SIG-M5 (cell line): ENCODE measurements at places on chromosomes 2 and 18.

DNA sequence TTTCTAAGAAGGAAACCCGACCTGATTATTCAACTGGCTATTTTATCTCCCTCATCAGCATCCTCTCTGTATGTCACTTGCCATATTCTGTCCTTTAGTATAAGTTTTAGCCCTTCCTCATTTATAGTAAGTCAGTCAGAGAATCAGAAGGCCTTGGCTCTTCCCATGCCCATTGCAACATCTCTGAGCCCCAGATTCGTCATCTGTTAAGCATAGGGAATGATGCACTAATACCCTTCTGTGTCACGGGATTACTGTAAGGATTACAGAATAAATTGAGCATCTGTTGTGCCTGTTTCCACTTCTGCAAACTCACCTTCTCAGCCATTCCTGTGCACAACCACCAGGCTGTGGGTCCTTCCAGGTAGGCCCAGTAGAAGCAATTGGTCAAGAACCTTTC is 258.1 kb upstream of the RAB12 start:
- DNase-seq, result no peak

DNA sequence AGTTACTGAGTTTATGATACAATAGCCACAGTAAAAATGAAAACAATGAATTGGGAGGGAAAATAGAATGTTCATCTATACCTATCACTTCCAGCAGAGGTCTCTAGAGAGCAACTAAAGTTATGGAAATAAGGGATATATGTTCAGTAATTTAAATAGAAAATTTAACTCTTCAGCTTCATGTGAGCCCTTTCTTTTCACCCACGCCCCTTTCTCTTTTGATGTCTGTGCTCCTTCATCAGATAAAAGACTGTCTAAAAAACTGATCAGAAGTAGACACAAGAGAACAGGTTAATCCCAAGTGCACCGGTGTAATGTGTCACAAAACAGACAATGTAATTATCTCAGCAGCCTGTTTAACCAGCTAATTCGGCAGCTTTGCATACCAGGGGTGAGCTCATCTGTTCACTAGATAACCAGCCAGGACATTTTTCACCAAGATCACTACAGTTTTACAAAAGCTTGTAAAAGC is 238.5 kb upstream of the ERBB4 start:
- no peak for DNase-seq

- DNase-seq, result no peak
Measured at GRCh38 chr2:198662905-198663304, 794.8 kb downstream of the SATB2 start.

- DNase-seq, result no peak
Measured at GRCh38 chr2:238305092-238305862, 15.0 kb upstream of the TRAF3IP1 start.

DNA sequence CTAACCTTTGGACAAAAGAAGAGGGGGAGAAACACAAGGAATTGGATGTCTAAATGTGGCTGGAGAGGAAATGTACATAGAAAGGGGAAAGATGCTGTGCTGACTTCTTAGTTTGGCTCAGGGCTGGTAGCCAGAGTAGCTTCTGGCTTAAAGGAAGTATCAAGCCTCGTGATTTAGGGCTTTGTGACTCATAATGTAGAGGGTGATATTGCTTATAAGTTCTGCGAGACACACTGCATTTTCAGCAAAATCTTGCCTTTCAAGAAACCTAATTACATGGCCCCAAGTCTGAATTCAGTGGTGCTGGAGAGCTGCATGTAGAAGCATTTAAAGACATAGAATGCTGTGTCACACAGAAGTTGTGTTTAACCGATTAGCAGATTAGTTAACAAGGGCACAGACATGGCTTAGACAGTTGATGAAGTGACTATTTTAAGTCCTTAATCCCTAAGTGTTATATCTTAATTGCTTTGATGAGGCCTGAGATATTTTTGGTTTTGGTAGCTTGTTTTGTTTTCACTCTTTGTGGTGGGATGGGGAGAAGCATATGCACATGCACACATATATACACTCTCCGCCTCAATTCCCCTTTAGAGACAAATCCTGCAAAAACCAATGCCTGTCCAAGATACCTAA is 66.4 kb downstream of the EPAS1 start:
- DNase-seq, result no peak

DNA sequence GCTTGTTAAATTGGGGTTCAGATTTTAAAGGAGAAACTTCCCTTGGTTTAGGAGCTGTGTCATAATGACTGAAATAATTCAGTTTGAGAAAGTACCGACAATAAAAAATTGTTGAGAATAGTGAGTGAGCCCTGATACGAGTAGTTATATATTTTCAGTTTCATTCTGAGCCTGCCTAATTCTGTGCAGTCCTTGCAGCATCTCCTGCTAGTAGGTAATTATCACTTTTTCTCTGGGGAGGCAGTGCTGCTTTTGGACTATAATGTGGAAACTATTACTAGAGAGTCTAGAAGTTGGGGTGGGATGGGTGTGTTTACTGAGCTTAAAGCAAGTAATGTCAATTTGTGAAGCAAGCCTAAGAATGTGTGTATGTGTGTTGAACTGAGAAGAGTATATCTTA is 21.7 kb downstream of the ZNF638 start:
- DNase-seq, result no peak

DNA sequence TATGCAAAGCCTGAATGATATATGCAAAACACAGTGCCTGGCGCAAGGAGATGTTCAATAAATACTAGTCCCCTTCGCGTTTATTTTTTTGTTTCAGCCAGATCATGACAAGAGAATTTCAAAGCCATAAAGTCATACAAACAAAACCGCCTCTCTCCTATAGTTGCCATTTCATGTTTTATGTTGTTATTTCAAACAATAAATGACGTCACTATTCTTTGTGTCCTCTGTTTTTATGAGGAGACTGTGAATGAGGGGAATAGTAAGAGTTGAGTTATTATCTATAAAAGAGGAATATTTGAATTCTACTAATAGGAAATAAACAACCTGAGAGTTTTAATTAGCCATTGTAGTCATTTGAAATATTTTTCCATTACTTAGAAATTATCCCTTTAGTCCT is 464.5 kb downstream of the THSD7B start:
- no peak for DNase-seq

GRCh38 chr2:184256611-184257010 is 341.7 kb upstream of the ZNF804A start:
- DNase-seq, result no peak

GRCh38 chr2:28142386-28142785 is 250.3 kb upstream of the FOSL2 start:
- DNase-seq, result no peak

- no peak for DNase-seq
Measured at GRCh38 chr2:29024882-29025430, 43.9 kb downstream of the TOGARAM2 start.

- no peak for DNase-seq
Measured at GRCh38 chr2:129906861-129907235, 72.6 kb upstream of the RAB6C start.

DNA sequence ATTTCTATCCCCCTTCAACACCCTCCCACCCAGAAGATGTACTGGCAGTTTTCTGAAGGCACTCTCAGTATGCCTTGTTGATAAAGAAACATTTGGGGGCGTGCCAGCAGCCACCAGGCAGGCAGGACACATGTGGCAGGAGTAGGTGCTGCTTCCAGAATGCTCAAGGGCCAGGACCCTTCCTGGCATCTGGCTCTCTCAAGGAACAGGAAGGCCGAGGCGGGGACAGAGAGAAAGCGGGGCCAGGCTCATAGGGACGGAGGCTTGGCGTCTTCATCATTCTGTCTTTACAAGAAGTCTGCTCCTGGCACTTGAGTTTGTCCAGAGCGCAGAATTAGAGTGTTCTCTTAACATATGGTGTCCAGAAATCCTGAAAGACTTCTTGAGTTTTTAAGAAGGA is 121.6 kb downstream of the FAM210A start:
- DNase-seq, result no peak

DNA sequence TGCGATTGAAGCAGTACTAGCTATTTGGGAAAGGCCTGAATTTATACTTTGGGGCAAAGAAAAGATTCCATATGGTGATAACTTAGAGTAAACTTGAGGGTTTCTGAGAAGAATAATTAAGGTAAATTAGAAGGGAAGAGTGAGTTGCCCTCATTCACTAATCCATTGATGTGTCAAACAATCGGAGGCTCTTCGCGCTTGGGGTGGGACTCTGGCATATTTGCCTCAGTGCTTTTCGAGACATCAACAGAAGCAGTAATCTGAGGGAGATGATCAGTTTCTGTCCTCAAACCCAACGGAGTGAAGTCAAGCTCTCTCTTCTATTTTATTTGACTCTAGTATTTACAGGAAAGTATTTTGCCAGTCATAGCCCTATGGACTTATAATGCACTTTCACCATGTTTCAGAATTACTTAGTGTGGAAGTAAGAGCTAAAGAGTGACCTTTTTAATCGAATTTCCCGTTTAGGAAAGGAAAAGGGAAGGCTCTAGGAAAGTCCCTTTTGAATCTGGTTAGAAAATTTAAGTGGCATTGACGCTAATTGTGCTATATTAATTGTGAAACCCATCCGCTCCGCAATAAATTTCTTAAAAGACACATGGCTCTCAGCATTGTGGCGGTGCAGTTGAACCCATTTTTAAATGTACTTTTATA is 1.3 kb downstream of the RAB10 start:
- no peak for DNase-seq

GRCh38 chr18:25033747-25034471 is 318.1 kb downstream of the ZNF521 start:
- DNase-seq, result no peak

GRCh38 chr2:166984188-166984587 is 95.9 kb downstream of the XIRP2 start:
- no peak for DNase-seq

GRCh38 chr2:1286929-1287328 is 126.3 kb upstream of the TPO start:
- DNase-seq, result no peak

GRCh38 chr18:65704046-65704445 is 46.8 kb upstream of the CDH7 start:
- DNase-seq, result no peak

DNA sequence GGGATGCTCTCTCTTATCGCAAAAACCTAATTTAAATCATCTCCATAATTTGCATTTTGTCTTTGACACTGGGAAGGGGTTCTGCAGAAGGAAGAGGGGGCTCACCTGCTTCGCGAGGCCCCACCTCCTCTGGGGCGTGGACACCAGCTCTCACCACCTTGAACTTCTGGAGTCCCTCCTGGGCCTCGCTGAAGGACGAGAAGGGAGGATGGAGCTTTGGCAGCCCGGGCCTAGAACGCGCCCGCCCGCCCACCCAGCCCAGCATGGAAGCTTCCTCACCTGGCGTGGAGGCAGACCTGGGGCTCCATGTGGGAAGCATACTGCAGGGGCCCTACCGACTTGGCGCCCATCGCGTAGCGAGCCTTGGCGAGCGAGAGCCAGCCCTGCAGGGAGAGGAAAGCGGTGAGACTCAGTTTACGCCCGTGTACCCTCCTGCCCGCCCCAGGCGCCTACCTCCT is 1.1 kb upstream of the IMP4 start:
- no peak for DNase-seq

GRCh38 chr18:74745633-74746403 is 148.1 kb downstream of the ZNF407 start:
- DNase-seq, result no peak

GRCh38 chr2:104606056-104606455 is 247.9 kb upstream of the POU3F3 start:
- no peak for DNase-seq

GRCh38 chr18:9766076-9766481 is 58.0 kb downstream of the RAB31 start:
- DNase-seq, result no peak

- no peak for DNase-seq
Measured at GRCh38 chr2:98572676-98573075, 35.6 kb downstream of the COA5 start.

DNA sequence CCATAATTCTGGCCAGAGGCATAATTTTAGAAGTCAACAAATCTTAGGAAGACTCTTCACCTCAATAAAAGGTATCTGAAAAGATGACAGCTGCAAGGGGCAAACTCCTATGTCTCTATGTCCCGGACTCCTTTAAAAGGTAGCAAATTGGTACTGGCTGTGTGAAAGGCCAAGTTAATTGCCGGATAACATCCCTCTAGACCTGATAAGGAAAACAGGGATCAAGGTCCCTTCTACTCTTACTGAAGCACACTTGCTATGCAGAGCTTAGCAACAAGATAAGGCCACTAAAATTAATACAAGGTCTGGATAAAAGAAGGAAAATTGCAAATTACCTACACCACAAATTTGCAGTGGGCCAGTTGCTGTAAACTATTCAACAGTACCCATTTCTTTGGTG is 141.0 kb upstream of the EPC2 start:
- no peak for DNase-seq

DNA sequence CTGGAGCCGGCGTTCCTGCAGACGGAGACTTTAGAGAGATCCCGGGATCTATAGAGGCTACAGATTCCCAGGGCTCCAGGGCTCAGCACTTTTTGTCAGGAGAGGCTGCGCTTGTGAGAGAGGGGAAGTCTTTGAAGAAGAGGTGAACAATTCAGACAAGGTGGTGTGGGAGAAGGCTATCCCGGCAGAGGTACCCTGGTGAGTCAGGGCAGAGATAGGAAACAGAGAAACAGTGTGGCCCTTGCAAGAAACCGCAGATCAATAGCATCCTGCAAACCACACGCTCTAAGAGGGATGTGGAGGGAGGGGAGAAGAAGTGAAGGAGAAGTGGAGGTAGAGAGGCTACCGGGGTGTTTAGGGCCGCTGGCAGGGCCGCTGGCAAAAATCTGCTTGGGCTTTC is 160.5 kb upstream of the APCDD1 start:
- no peak for DNase-seq

GRCh38 chr18:54774981-54775665 is 53.2 kb upstream of the RAB27B start:
- no peak for DNase-seq

DNA sequence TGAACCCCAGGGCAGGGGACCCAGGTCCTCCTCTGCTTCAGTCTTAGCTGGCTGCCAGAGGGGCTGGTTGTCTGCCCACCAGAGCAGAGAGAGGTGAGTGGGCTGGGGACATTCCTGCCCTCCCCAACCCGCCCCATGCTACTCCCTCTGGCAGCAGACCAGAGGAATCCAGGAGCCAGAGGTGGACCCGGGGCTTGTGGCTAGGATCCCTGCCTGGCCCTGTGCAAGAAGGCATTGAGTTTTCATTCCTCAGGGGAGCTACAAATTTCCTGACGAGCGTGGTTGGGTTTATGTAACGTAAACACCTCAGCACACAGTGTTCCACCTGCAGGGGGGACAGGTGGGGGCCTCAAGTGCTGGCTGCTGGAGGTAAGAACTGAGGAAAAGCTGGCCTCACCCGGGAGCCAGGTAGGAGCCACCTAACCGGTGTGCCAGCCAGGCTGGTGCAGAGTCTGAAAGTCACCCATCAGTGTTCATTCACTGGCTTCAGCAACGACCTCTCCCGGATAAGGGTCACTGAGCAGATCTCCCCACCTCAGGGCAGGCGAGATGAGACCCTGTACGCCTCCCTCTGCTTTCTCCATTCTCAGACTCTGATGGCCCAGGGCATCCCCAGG is 246.8 kb downstream of the DYSF start:
- no peak for DNase-seq

GRCh38 chr2:38128653-38129052 is 52.7 kb upstream of the CYP1B1 start:
- peak; percentile 100 for DNase-seq
